ENCODE measurements at places on chromosomes 6 and 20.

- DNase-seq: no peak
These were observed 103.4 kb downstream of the SYCP2 start for GRCh38 chr20:59829786-59830664.

DNA sequence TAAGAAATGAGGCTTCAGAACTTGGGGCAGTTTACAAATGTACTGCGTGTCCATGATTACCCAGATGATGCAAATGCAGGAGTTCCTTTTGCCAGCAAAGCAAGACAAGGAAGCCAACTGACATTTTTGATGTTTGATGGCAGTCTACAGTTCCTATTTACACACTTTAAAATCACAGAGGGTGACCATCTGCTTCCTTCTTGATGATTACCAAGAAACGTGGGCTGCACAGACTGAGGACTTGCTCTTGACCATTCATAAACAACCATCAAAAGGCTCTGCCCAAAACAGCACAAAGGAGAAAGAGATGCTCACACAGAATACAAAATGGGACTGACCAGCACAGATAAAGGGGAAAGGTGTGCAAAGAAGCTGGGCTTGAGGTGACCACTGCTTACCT lies 79.8 kb upstream of the TRAF3IP2 start:
- no peak for DNase-seq

GRCh38 chr6:132484680-132485018 lies 28.3 kb downstream of the STX7 start:
- no peak for DNase-seq

DNA sequence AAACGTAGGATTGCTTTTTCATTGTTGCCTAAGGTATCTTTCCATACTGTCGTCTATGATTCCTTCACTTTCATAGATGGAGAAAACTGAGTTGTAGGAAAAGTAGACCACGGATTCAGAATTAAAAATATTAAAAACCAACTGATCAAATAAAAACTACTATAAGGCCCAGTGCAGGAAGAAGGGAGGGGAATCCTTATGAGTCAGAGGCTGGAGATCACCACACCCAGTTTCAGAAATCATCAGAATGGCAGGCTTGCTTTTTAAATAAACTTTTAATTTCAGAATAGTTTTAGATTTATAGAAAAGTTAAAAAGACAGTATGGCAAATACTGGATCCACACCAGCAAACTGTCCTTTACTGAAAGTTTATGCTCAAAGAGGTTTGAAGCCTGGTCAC lies 32.0 kb upstream of the POPDC3 start:
- peak; percentile 41 for DNase-seq

GRCh38 chr6:35427851-35428321 lies 24.3 kb upstream of the FANCE start:
- DNase-seq: peak; percentile 92

- no peak for DNase-seq
These were observed 29.3 kb upstream of the RALY start for GRCh38 chr20:33964441-33964840.

GRCh38 chr20:33667245-33667675 lies 517 bp downstream of the ACTL10 start:
- DNase-seq: no peak

DNA sequence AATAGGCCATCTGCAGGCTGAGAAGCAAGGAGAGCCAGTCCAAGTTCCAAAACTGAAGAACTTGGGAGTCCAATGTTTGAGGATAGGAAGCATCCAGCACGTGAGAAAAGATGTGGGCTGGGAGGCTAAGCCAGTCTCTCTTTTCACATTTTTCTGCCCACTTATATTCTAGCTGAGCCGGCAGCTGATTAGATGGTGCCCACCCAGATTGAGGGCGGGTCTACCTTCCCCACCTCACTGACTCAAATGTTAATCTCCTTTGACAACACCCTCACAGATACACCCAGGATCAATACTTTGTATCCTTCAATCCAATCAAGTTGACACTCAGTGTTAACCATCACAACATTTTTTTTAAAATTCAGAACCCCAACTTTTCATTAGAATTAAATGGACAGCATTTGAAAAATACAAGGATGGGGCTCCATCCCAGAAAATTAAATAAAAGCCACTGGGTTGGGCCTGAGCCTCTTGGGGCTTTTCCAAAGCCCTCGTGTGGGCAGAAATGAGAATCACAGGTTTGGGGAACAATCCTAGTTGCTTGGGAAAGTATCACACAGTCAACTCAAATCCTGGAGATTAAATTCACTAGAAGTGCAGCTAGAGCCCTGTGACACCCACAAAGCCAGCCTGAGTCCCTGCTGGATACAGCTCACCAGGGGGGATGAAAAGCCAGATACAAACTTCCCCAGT lies 2.2 kb downstream of the CLDN20 start:
- no peak for DNase-seq

GRCh38 chr6:41455410-41455809 lies 90.8 kb upstream of the FOXP4 start:
- no peak for DNase-seq

GRCh38 chr6:40075056-40075590 lies 140.9 kb upstream of the MOCS1 start:
- DNase-seq: no peak

DNA sequence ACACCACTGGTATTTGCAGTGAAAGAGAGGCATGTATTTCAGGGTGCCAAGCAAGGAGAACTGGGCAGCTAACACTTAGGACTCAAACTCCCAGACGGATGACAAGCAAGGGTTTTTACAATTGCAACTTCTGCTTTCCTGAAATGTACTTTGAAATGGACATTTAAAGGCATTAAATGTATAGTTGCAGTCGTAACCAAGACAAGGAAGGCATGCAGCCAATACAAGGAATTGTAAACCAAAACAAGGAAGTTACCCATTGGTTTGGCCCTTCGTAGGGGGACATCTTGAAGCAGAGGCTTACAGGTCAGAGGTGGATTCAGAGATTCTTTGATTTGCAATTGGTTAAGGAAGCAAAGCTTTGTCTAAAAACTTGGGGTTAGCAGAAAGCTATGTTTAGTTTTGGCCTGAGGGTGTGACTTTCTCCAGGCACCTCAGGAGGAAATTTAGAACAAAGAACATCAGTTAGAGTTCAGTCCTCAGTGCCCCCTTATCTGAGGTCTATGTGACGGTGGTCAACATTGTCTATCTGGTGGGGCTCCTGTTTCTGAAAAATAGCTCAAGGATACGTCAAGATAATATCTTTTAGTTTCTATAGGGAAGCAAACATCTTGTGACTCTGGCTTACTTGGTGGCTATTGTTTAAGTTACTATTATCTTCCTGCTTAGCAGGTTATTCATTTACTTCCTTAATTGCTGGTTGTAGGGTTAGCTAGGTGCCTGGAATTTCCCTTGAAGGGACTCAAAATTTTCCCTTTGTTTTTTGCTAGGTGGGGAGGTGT lies 266.0 kb downstream of the CD83 start:
- DNase-seq: no peak
